ENCODE measurements at places on chromosomes 7 and 10.
A peak's percentile ranks its signal among the peaks of the same experiment; 100 is the strongest.

DNA sequence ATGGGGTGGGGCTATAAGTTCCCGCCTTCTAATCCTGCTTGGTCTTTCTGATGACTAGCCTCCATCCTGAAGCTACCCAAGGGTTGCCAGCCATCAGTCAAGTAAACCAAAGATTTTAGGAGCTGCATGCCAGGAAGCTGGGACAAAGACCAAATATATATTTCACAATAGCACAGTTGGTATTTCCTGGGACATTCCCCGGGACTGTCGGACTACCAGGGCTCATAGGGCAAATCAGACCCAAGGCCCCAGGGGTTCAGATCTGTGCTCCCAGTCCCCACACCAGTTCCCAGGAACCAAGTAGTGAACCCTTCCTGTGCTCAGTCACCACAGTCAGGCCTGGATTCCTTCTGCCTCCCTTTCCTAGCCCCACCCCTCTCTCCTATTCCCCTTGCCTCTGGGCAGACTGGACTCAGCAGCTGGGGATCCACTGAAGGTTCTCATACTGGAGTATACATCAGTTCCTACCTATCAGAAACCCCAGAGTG is 5.7 kb upstream of the CXCL12 start:
- peak; percentile 18 for DNase-seq

GRCh38 chr7:47465191-47465590 is 116.7 kb downstream of the TNS3 start:
- no peak for DNase-seq

DNA sequence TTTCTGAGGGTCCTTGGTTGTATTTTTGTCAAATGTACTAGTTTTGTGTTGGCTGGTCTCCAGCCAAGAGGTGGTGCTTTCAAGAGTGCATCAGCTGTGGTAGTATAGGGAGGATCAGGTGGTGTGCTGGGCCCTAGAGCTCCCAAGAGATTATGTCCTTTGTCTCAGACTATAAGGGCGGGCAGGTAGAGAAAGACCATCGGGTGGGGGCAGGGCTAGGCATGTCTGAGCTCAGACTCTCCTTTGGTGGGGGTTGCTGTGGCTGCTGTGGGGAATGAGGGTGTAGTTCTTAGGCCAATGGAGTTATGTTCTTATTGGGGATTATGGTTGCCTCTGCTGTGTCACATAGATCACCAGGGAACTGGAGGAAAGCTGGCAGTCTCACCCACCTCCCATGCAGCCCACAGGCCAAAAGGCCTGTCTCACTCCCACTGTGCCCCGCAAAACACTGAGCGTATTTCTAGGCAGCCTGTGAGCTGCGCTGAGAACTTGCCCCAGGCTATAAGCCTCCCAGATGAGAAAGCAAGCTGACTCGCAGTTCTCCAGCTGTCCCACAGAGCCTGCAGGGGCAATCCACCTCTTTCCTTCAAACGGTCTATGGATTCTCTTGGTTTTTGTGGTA is 1066.7 kb downstream of the GRM8 start:
- no peak for DNase-seq

DNA sequence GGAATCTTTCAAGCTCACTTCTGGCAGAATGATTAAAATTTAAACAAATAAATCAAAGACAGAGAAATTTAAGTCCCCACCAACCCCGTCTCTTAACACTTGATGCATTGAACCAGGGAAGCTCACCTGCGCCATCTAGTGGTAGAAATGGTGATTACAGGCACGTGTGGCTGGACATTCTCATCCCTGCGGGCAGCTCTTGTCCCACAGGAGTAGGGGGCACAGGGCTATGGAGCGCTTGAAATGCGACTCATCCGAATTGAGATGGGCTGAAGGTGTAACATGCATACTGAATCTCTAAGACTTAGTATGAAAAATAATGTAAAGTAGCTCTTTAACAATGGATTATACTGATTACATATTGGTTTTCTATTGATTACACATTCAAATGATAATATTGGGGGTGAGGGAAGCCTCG is 24.8 kb upstream of the SLIT1 start:
- peak; percentile 80 for DNase-seq

- no peak for DNase-seq
Measured at GRCh38 chr7:94286111-94286510, 108.6 kb upstream of the COL1A2 start.

GRCh38 chr10:97711640-97712572 is 1.6 kb upstream of the MARVELD1 start:
- DNase-seq: no peak

- DNase-seq: no peak
Measured at GRCh38 chr10:110151971-110152370, 55.4 kb upstream of the MXI1 start.

- DNase-seq: no peak
Measured at GRCh38 chr7:50962281-50962883, 179.7 kb upstream of the GRB10 start.

DNA sequence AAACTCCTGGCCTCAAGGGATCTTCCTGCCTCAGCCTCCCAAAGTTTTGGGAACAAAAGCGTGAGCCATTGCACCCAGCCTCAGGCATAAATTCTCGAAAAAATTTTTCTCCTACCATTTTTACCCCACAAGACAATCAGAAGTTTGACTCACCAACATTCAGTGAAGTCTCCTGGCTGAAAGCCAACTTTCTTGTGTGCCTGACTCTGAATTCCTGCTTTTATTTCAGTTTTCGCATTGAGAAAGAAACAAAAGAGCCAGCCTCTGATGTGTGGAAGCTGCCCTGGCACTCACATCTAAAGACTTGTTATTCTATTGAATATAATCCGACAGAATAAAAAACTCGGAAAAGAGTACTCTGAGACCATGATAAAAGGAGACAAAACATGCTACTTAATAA is 402.9 kb downstream of the MAGI2 start:
- DNase-seq: no peak

DNA sequence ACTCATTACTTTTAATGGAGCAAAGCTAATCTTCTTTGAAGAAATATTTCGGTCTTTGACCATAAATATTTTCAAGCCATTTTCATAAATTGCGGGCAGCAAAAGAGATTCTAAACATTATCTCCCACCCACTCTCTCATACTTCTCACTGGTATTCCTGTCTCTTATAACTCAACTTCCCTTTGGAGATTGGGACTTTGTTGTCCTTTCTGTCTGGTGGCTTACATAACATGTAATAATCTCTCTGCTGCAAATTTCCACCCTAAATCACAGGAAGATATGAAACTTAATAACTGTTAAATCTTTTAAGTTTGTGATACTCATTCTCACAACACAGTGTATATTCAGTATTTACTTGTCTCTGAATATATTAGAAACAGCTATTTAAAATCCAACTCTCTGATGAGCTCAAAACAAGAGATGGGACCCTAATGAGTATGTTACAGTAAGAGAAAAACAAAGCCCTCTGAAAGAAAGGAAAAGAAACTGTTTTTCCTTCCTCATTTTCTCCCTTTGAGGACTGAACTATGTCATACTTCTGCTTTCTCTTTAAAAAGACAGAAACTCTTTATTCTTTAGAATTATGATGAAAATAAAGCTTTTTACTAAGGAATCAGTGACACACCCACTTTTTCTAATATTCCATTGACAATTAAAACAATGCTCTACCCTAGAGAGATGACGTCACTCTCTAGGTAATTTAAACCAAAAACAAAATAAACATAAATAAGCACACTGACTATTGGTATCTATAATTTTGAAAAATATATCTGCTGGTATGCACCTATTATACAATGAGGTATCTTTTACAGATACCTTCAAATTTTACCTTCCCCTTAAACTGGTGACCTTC is 14.7 kb downstream of the CALCR start:
- no peak for DNase-seq

DNA sequence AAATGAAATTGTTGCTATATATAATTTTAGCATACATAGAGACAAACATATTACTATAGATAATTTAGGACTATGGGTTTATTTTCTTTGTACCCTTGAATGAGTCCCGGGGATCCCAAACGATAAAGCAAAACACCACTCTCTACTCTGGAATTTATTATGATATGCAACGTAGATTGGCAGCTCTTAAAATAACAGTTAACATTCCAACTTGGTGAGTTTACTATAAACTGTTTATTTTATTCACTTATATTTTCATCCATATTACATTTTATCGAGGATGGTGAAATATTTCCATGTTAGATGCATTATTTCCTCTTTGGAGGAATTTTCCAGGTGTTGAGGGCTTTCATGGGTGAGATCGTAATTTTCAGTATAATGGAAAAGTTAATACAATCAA is 138.7 kb upstream of the DGKB start:
- no peak for DNase-seq

DNA sequence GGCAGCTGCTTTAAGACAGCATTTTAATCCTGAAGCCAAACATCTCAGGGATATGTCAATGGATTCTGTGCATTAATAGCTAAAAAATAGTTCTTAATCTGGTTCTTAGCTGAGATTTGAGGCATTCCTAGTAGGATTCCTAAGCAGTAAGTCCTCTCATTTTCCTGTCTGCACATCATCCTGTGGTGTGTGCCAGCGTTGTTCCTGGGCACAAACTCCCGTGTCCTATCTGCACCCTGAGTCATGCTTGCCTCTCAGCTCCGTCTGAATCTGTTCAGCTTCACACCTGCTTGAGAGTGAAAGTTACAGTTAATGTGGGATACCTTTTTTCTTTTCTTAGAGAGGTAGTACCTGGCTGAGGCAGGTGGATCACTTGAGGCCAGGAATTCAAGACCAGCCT is 19.5 kb downstream of the BAG3 start:
- DNase-seq: no peak

GRCh38 chr7:94615666-94616065 is 40.3 kb downstream of the SGCE start:
- DNase-seq: no peak

GRCh38 chr10:33162248-33162575 is 172.3 kb downstream of the NRP1 start:
- DNase-seq: no peak

DNA sequence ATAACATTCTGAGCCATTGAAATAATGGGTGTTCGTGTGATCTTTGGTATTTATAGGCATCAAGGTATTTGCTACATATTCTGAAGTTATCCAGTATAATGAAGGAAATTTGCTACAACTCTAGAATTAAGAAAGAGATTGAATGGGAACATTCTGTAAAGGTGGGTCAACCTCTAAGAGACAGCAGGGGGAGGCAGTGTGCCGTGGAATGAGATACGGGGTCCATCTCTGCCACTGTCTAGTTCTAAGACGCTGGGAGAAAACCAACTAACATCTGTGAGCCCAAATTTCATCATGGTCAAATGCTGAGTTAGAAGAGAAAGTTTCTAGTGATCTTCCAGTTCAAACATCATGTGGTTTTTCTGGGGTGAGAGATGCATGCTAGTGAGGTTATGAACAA is 368.9 kb downstream of the SORCS1 start:
- DNase-seq: no peak
